ENCODE measurements at places on chromosomes 1 and 21.

DNA sequence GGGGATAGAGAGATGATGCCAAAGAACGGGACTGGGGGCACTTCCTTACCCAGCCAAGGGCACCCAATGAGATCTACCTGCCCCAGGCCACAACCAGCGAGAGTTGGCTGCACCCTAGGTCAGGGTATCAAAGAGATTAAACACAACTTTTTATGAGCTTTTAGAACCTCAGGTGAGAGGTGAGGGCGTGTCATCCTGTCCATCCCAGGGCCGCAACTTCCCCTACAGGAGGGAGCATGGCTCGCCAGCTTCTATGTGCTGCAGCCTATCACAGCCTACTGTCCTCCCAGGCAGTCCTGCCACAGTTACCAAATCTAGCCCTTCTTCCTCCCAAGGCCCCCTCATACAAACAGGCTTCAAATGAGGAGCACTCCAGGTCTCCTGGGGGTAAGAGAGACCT, 12.9 kb downstream of the TMEM9 start:
- no peak for DNase-seq

DNA sequence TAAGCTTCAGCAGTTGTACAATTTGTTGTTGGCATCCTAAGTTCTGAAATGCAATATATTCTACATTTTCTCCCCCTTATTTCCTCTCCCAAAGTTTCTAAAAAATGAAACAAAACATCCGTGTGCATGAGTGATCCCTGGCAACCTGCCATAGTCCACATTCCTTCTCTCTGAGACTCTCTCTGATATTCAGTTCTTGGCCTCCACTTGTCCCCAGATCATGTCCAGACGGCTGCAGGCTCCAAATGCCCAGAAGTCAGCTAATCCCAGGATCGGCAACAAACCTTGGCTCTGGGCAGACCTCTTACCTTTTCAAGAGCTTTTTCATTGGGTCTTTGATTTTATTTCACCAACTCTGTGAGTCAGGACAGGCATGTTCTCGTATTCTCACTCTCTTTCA, 187.8 kb downstream of the ETS2 start:
- no peak for DNase-seq

DNA sequence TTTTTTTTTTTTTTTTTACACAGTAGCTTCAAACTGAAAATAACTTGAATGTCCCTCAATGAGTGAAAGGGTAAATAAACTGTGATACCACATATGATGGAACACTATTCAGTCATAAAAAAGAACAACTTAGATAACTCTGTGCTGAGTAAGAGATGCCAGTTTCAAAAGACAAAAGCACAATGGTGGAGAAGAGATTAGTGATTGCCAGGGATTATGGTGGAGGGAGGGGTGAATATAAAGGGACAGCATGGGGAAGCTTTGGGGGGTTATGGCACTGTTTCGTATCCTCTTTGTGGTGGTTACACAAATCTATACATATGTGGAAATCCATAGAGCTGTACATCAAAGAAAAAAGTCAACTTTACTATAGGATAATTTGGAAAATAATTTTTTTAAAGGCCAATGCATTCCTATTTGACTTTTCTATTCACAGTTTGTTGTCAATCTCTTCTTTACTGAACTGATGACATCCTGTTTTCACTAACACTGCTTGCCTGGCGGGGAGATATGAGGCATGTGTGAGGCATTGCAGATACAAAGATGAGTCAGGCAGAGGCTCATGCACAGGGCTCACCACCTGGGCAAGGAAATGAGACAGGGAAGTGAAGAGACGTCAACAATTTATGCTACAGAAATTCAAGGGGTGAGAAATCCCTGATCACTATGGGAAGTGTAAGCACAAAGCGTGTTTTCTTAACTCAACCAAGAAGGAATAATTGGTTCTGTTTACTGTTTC, 302.7 kb downstream of the DUSP10 start:
- DNase-seq: peak; percentile 17

DNA sequence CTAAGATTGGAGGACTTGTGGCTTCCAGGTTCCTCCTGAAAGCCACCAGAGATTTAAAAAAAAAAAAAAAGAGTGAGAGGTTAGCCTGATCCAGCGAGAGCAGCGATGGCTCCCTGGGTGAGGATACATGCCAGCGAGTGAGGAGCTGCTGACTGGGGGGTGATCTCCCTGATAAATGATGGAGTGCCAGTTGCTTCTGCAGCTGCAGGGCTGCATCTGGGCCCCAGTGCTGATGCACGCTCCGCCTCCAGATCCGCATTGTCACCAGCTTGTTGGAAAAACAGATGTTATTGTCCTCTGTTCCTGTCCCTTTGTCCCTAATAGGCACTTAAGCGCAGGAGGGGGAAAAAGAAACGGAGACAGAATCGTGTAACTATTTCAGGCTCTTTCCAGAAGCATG, 28.6 kb downstream of the UBIAD1 start:
- no peak for DNase-seq

DNA sequence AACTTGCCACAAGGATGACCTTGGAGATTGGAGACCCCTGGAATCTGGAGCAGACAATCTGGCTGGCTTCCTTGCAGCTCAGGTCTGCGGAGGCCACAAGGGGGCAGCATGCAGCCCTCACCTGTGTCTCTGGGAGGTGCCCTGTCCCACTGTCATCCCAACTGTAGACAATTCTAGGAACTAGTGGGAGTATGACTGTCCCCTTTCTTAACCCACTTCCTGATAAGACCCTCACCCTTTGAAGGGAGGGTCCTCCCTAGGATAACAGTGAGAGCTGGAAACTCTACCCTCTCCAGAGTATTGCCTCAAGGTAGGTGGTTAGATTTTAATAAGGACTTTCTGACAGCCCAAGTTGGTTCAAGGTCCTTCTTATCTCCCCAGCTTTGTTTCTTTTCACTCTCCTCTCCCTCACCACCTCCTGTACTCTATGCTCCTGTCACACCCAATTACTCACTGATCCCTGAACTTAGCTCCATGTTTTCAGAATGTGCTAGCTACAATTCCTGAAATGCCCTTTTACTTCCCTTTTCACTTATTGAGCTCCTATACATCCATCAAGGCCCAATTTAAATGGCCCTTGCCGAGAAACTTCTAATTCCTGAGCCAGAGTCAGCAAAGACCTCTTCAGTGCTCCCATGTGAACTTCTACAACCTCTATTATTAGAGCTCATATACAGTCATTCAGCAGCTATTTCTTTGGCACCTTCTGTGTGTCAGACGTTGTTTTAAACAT, 9.2 kb upstream of the KCNQ4 start:
- DNase-seq: peak; percentile 45

DNA sequence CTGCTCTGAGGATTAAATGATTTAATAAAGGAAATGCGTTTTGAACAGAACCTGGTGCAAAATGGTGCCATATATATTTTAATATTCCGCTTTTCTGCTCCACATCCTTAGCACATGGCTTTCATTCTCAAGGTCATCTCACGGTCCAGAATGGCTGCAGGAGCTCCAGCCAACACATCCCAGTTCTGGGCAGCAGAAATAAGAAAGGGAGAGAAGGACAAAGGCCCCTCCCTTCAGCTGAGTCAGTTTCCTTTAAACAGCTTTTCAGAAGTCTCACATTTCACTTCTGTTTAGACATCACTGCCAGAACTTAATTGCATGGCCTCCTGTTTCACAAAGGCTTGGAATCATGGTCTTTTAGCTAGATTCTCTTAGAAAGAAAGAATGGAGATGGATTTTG, 75.2 kb upstream of the LRRN2 start:
- DNase-seq: no peak

- DNase-seq: no peak
These were observed 16.8 kb downstream of the TRPM2 start for GRCh38 chr21:44370027-44370735.

DNA sequence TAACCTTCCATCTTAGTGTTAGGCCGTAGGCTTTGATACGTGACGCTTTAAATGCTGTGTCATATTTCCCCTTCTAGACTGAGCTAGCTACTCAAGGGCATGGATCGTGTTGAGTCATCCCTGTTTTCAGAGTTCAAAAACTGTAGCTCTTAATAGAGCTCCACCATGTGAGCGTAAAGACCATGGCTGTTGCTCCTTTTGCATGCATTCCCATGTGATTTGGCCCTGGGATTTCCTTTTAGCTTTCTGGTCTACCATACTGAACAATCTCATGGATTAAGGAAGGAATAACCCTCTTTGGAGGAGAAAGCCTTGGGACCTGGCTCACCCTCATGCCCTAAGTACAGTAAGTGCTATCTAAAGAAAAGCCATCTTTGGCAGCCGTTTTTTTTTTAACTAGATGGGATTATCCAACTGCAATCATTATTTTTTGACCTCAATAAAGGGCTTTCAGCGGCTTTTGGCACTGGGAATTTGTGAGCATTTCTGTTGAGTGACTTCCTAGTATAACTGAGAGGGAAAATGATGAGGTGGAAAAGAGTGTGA, 76.6 kb downstream of the PLPP3 start:
- DNase-seq: no peak

GRCh38 chr21:33308586-33309490, 15.9 kb upstream of the IFNAR1 start:
- DNase-seq: no peak

DNA sequence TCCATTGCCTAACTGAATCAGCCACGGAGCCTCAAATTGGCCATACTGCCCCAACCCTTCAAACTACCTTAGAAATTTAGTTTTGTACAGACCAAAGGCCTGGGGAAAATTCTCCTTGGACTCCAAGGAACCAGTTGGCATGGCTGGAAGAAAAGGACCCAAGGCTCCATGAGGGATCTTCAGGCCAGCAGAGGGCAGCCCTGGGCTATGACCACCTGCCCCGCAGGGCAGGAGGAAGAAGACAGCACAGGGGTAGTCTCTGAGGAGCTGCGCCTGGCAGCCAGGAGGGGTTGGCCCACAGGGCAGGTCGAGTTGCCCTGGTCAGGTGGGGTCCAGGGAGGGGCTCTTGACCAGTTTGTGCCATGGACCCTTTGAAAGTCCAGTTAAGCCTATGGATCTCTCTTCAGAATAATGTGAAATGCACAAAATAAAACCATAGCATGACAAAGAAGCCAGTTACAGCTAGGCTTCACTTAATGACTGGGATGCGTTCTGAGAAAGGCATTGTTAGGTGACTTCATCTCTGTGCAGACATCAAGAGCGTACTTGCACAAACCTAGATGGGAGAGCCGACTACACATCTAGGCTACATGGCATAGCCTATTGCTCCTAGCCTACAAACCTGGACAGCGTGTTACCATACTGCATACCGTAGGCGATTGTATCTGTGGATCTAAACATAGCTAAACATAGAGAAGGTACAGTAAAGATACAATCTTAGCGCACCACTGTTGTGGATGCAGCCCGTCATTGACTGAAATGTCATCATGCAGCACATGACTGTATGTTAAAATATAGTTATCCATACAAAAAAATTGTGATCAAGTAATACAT, 26.1 kb downstream of the CACNA1S start:
- DNase-seq: no peak

- DNase-seq: no peak
These were observed 107.9 kb upstream of the SERTAD4 start for GRCh38 chr1:210124736-210125135.

GRCh38 chr1:72780212-72780611, 497.9 kb upstream of the NEGR1 start:
- DNase-seq: no peak

GRCh38 chr1:163083690-163084089, 14.5 kb downstream of the RGS4 start:
- no peak for DNase-seq

DNA sequence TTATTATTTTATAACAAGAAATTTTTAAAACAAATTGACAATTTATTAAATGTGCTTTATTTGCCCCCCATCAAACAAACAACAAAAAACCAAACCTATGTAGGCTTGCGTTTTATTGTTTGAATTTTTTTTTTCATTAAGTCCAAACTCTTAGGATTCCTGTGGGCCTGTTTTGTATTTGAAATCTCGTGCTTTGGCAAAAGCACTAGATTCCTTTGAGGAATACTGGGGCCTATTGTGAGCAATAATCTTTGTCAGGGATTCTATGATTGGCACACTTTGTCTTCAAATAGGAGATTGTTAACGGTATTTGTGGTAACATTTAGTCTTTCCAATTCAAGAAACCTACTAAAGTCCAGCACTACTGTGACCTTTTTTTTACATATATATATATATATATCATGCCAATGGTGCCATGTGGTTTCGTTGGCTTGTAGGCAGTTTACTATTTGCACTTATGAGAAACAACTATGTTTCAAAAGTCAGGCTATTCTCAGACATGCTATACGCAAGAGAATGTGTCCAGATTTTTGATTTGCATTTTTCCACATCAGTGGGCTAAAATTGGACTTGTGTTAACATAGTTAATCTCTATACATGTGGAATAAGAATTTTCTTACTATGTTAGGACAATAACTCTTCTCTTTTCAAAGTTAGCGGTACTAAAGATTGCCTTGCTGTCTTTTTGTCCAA, 70.4 kb upstream of the GREM2 start:
- DNase-seq: no peak

- DNase-seq: no peak
These were observed 23.4 kb upstream of the TSPAN2 start for GRCh38 chr1:115112496-115113375.
